ENCODE measurements at places on chromosomes 11 and 22.

DNA sequence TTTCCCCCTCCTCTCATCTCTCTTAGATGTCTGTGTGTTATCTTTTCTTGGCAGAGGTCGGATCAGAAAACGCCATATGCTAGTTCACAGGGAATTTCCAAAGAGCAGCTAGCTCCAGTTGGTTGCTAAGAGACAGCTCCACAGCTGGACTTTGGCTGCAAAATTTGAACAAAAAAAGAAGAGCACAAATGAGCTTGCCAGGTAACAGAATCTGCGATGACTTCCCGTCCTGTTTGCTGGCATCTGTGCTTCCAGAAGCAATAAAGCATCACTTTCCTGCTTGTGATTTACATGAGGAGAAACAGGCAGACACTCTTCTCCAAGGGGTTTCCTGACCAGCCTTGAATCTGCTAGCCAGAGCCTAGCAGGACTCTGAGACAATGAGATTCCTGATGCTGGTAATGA, 596.0 kb upstream of the B3GAT1 start:
- no peak for DNase-seq

DNA sequence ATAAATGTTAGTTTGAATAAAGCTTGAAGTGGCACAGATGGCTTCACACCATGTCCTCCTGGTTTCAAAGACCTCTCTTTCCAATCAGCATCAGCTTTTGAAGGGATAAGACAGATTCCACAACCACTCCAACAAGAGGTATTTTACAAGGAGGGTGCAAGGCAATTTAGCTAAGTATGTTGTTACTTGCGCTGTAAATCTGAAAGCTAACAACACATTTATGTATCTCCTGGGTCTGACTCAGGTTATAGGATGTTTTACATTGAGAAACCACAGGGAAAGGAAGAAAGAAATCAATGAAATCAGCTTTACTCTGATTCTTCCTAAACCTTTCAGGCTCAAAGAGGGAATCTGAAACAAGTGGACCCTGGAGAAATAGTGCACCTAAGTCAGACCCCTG, 12.1 kb downstream of the CWC15 start:
- no peak for DNase-seq

GRCh38 chr11:26828288-26828687, 106.4 kb upstream of the SLC5A12 start:
- no peak for DNase-seq

- no peak for DNase-seq
Measured at GRCh38 chr11:43268786-43269185, 43.0 kb upstream of the API5 start.
